NCI-H2107 (cell line): ENCODE measurements at places on chromosomes 2 and 18.

- no peak for DNase-seq
Measured at GRCh38 chr2:166173263-166173662, 45.4 kb upstream of the SCN1A start.

DNA sequence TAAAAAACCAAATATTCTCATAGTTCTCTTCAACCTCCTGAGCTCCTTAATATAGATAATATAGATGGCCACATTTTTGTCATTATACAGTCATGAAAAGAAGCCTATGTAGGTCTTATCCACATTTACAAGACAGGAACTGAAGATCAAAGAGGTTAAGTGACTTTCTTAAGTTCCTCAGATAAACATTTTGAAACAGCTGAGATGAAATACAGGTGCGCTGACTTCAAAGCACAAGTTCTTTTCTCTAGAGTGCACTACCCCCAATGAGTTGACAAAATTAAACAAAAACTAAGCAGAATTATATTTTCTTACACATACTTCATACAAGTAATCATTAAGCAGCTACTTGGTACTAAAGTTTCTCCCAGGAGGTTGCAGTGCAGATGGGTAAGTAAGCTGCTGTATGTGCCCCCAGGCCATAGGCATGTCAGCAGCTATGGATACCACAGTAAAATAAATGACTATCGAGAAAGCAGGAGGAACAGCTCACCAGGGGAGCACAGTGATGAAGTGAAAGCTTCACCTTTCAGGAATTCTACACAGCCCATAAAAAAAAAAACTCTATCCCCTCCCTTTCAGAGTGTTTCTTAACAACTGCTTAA lies 199.8 kb downstream of the DPP10 start:
- no peak for DNase-seq

DNA sequence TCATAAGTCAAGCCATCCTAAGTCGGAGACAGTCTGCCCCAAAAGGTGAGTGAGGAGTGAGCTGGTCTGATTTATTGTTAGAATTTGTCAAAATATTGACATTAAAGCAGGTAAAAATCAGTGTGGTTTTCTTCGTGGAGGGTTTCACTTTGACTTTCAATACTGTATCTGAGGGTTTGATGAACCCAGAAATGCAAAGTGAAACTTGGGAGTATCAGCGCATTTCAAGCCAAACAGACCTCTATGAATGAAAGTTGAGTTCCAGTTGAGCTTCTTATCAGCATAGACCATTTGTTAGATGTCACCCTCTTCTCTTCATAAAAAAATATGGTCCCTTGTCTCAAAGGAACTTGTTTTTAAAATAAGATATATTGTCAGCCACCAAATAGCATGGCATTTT lies 21.7 kb upstream of the CXCR4 start:
- no peak for DNase-seq

- DNase-seq: no peak
Measured at GRCh38 chr18:13513021-13513420, 213.3 kb downstream of the FAM210A start.

GRCh38 chr2:216644842-216645635 lies 11.8 kb downstream of the IGFBP2 start:
- no peak for DNase-seq

DNA sequence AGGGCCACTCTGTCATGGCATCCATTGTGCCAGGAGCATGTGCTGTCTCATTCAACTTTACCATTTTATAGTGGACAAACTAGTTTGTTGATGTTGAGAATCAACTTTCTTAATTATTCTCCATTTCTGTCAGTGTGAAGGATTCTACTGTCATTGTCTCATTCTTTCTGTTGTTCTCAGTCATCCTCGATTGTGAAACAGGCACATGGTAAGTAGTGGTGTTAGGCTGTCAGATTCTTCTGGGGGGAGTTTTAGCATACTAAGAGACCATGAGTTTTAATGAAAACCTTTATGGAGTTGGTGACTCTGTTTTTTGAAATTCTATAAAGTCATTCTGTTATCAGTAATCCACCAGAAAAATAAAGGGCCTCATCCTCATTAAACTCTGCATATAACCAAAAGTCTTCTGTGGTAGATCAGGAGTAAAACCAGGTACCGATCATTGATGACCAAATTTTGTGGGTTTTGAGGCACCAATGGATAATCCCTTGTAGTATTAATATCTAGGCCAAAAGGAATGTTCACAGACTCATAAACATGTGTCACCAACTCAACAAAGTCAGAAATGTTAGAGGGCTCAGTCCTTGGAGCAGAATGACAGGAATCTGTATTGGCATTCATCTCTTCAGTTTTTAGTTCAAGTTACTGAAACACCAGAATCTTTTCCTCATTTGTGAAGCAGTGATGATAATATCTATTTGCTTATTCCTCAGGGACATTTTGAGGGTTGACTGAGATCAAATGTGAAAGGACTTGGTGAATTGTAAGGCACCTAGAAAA lies 73.2 kb downstream of the CERS6 start:
- no peak for DNase-seq

- DNase-seq: no peak
Measured at GRCh38 chr2:118705032-118705431, 142.4 kb downstream of the EN1 start.

DNA sequence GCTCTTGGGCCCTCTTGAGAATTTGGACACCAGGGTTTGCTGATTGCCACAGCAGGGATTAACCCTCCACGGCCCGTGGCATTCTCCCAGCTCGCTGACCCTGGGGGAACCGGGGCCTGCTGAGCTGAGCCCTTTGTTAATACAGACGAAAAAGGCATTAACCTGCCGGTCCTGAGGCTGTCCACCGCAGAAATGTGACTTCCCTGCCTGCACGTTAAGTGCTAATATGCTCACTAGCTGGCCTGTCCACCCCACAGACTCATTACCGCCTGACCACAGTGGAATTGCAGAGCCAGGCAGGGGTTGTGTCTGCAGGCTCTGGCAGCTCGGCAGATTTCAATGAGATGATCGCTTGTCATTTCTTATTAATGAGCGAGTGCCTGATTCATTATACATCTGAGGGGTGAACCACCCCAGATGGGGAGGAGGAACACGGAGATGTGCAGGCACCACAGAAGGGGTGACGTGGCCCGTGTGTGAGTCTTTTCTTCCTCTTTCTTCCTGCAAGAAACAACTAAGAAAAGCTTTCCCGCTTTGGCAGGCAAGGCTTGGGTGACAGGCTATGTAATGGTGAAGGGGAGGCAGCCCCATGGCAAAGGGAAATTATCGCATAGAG lies 126.0 kb downstream of the GLI2 start:
- DNase-seq: no peak

GRCh38 chr18:47747260-47747795 lies 183.1 kb downstream of the SMAD2 start:
- no peak for DNase-seq

DNA sequence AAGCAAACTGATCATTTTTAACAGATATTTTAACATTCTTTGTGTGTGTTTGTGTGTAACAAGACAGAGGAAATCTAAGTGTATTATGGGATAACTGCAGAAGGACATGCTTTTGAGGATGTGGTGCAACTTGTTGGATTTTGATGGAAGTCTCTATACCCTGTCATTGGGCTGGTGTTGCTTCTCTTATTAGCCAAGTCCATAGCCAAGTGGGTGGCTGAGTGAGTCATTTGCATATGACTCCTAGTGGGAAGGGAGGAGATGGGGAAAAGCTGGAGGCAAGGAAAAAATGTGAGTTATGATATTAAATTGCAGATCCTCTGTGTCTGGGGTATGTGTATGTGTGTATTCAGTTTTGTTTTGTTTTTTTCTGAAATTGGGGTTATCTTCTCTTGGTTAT lies 879.9 kb downstream of the DCC start:
- no peak for DNase-seq

- DNase-seq: no peak
Measured at GRCh38 chr18:27724362-27724761, 452.6 kb downstream of the CDH2 start.

DNA sequence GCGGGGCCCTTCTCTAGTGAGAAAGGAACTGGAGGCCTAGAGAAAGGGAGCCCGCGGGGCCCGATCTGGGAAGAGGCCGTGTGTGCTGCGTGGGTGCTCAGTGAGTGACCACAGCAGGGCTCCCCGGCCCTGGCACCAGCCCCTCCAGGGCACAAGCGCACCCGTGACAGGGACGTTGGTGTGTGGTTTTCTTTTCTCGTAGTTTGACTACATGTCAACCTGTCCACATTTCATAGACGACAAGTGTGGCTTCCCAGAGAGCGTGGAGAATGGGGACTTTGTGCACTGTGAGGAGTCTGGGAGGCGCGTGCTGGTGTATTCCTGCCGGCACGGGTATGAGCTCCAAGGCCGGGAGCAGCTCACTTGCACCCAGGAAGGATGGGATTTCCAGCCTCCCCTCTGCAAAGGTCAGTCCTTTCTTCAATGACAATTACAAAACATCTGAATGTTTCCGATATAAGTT lies 83.1 kb downstream of the TPO start:
- DNase-seq: no peak

DNA sequence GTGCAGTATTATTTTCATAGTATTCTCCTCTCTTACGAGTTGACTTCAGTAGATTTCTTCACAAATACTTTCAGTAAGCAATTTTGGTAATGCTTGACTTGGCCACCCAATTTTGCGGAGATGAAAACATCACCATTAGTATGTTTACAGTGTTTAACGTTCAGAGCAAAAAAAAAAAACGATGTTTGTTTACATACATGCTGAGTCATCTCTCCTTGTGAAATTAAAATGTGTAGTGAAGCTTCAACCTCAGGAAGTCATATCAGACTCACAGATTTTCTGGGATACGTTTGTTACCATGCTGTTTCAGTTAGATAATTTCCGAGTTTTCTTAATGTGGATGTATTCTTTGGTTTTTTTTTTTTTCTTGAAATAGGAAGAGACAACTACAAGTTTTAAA lies 100.1 kb downstream of the CTNNA2 start:
- DNase-seq: no peak

GRCh38 chr2:189544318-189545042 lies 36.1 kb downstream of the SLC40A1 start:
- DNase-seq: no peak

GRCh38 chr2:202064171-202064880 lies 8.7 kb upstream of the KIAA2012 start:
- DNase-seq: no peak

GRCh38 chr2:69123182-69123581 lies 110.2 kb downstream of the ANTXR1 start:
- DNase-seq: no peak

GRCh38 chr2:97913846-97914245 lies 81.9 kb downstream of the TMEM131 start:
- no peak for DNase-seq

DNA sequence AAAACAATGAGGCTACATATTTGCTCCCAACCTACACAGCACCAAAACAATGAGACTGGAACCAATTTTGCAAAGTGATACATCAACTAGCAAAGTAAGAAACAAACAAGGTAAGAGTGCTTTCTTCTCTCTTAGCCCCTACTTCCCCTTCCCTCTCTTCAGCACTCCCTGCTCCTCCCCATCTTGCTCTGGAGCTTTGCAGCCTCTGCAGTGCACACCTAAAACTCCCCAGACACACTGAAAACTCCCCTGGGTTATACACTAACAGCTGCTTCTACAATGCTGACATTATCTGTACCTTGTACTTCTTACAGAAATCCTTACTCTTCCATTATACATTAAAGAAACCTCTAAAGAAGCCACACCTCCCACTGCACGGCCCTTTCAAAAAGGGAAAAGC lies 93.7 kb downstream of the RBMS1 start:
- DNase-seq: no peak

GRCh38 chr2:218569038-218569431 lies 396 bp downstream of the CNOT9 start:
- DNase-seq: no peak

DNA sequence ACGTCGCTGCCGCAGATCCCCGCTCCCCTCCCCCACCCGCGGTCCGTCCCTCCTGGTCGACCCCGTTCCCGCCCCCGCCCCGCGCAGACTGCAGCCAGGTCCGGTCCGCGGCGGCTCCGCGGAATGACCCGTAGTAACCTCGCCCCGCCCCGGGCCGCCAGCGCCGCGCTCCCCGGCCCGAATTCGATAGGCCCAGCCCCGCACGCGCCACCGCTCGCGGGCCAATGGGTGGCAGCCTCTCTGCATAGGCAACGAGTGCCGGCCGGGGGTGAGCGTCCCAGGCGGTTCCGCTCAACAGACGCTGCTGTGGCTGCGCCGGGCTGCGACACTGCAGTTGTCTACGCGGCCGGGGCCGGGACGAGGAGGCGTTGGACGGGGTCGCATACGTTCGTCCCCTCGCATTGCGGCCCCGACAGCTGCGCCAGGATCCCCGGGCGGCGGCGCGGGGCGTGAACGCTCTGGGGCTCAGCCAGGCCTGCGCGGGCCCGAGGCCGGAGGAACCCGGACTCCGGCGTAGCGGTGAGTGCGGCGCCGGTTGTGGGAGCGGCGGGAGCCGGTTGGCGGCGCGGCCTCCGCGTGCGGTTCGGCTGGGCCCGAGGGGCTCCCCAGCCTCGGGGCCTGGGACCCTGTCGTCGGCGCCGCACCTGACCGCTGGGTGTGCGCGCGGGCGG lies at the start of gene ACSL3:
Gene ACSL3, plus strand, starts transcription at position 297 of the 671 bp plus-strand sequence. CDS start 47,737 bp downstream, outside the sequence.
- peak; percentile 75 for DNase-seq

- DNase-seq: no peak
Measured at GRCh38 chr2:155157711-155158110, 459.2 kb downstream of the KCNJ3 start.

DNA sequence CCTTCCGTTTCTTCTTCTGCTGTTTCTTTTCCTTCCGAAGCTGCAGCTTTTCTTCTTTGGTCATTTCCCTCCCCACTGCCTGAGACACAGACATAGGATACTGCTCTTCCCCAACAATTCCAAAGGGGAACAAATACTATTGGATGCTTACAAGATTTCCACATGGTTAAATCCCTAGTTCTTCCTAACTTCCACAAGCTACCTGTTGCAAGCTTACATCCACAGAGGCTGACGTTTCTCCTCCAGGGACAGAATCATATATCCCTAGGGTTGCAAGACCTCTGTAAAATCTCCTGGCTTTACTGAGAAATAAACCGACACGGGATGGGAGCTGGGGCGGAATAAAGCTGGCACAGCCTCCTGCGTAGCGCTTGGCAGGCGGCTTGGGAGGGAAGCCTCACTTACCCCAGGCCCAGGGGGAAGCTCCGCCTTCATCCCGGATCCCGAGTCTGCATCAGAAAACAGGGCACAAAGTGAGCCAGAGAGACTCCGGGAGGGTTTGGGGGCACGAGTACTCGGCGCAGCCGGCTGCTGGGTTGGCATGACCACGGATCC lies 590 bp downstream of the EIF2B4 start:
- DNase-seq: peak; percentile 50

GRCh38 chr2:187847245-187848208 lies 293.3 kb upstream of the TFPI start:
- DNase-seq: no peak

GRCh38 chr18:67151366-67151765 lies 365.2 kb downstream of the DSEL start:
- no peak for DNase-seq

- DNase-seq: no peak
Measured at GRCh38 chr2:230974096-230974913, 21.6 kb upstream of the SPATA3 start.
